Metanephros (tissue), 2 donors: ENCODE measurements at places on chromosomes 5 and 9. TPM values are rescaled to one million over a fixed set of nuclear protein-coding genes. Genes with fewer than 3 reads are reported as not detected.

The ALDH1A1 gene
- 173 TPM for total RNA-seq

The PDE6A gene
- 0.06 TPM for total RNA-seq

The TTC16 gene
- 0.18 TPM for total RNA-seq

The C5orf52 gene
- not detected for total RNA-seq

The PCDHGA3 gene
- 4.8 TPM for total RNA-seq

The SERF1B gene
- 48.2 TPM for total RNA-seq

The OCLN gene
- total RNA-seq, result 50.4 TPM

The ENHO gene
- total RNA-seq, result 0.41 TPM

The PLAA gene
- total RNA-seq, result 37.7 TPM

The CDH18 gene
- total RNA-seq, result 2.6 TPM

The LHX6 gene
- total RNA-seq, result 3.0 TPM

The PCSK5 gene
- 25.0 TPM for total RNA-seq

The FCHO2 gene
- total RNA-seq, result 29.2 TPM

The COL27A1 gene
- 49.3 TPM for total RNA-seq

The ZNF618 gene
- total RNA-seq, result 31.5 TPM

The PDGFRB gene
- 182 TPM for total RNA-seq

The RNF180 gene
- 20.1 TPM for total RNA-seq

The SLC6A18 gene
- total RNA-seq, result 0.70 TPM

The STK32A gene
- 17.1 TPM for total RNA-seq

The PCA3 gene
- 0.12 TPM for total RNA-seq

The B4GALT1 gene
- 56.2 TPM for total RNA-seq

The GPRIN1 gene
- total RNA-seq, result 0.93 TPM

The SPINK13 gene
- not detected for total RNA-seq

The DOCK8 gene
- total RNA-seq, result 26.6 TPM

The ARHGEF39 gene
- 2.9 TPM for total RNA-seq

The POC5 gene
- 12.4 TPM for total RNA-seq

The DOK3 gene
- total RNA-seq, result 11.3 TPM

The SMIM33 gene
- not detected for total RNA-seq

The HAPLN1 gene
- total RNA-seq, result 1.8 TPM

The RMRP gene
- 36,863 TPM for total RNA-seq

The PCDHA12 gene
- 0.35 TPM for total RNA-seq

The SPATA31E1 gene
- not detected for total RNA-seq

The THBS4 gene
- total RNA-seq, result 41.2 TPM

The HTR4 gene
- 0.35 TPM for total RNA-seq

The CDO1 gene
- total RNA-seq, result 70.7 TPM

The MCIDAS gene
- 0.18 TPM for total RNA-seq

The ARL14EPL gene
- not detected for total RNA-seq

The ANKRD55 gene
- total RNA-seq, result 0.76 TPM

The FOXD4L4 gene
- 0.06 TPM for total RNA-seq

The IZUMO3 gene
- not detected for total RNA-seq

The SCAI gene
- total RNA-seq, result 21.7 TPM
